ENCODE measurements at places on chromosomes 1 and 21.

DNA sequence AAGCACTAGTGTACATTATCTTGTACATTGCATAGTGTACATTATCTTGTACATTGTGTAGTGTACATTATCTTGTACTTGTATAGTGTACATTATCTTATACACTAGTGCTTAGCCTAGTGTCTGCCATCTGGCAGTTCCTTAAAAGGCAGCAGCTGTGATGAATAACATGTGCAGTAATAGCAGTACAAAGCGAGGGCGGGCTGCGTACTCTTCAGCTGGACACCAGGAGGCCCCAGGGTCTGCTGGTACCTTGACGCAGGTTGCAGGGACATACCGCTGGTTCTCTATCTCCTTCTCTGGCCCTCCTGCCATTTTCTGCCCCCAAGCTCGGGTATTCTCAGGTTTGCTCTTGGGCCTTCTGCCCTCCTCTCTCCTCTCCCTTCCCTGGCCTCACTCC lies 149.6 kb downstream of the SEC16B start:
- DNase-seq = no peak

GRCh38 chr1:65310078-65310587 lies 790 bp downstream of the DNAJC6 start:
- DNase-seq = no peak

- DNase-seq = no peak
Measured at GRCh38 chr21:35027563-35028450, 21.3 kb downstream of the RUNX1 start.

DNA sequence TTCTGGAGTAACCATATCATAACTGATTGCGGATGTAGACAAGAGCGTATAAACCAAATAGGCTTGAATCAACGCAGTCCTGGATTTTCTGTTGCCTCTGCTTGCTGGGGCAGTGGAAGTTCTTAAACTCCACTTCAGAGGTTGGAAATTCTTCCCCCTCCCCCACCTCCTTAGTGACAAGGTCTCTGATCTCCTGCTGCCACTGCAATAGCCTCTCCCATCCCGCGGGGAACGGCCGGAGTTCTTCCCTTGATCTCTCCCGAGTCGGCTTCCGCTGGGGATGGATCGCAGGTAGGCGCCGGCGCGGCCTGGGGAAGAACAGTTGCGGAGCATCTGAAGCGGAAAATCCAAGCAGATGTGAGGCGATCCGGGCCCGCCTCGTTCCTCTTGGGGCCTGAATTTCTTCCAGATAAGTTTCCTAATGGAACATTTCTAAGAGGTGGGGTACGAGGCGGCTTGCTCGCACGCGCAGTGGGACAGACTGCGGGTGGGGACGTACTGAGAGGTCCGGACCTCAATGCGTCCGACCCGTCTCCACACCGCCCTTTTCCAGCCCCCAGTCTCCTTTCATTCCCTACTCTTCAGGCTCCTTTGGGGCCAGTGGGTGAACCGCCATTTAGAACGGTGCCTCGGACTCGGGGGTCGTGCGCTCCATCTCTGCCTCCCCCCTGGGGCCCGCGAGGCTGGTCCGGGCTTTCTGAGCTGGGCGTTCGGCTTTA lies 3.1 kb upstream of the SIM2 start:
- DNase-seq = no peak

DNA sequence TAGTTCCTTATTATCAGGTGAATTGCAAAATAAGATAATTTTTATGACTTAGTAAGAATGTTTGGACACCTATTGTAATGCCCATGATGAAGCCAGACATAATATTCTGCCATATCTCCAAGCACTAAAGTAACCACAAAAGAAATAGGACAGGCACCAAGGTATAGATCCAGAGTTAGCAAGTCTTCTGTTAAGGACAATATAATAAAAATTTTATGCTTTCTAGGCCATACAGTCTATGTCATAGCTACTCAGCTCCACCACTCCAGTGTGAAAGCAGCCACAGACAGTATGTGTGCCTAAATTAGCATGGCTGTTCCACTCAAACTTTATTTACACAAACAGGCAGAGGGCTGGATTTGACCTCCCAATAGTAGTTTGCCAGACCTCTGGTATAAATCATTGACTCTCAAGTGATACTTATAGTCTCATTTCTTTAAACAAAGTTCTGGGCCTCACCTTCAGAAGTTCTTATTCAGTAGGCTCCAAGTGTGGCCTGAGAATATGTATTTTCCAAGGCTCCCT lies 88.3 kb downstream of the SCMH1 start:
- no peak for DNase-seq

- DNase-seq = no peak
Measured at GRCh38 chr1:36419140-36419539, 21.4 kb upstream of the LSM10 start.

DNA sequence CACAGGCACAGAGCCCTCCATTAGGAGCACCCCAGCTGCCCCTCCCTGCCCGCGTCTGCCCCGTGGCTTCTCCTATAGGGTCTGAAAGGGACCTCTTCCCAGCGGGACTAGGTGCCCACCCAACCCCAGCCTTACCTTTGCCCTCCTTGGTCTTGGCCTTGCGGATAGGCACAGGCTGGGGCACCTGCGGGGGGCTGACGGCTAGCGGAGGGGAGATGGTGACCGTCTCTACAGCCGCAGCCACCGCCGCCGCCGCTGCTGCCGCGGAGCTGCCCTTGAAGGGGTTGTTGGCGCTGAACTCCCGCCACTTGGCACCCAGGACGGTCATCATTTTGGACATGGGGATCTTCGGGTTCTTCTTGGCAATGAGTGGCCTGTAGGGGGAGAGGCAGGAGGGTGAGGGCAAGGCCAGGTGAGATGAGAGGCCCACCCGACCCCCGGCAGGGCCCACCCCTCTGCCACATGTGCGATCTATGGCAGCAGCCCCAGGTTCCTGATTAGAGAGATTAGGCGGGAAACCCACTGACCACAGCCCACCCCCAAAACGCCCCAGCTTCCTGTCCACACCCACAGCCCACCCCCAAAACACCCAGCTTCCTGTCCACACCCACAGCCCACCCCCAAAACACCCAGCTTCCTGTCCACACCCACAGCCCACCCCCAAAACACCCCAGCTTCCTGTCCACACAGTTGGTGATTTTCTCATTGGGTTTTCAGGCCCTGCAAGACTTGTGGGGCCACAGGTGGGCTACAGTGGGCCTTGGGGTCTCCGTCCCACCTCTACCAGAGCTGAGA lies 25.4 kb downstream of the CHD5 start:
- no peak for DNase-seq

DNA sequence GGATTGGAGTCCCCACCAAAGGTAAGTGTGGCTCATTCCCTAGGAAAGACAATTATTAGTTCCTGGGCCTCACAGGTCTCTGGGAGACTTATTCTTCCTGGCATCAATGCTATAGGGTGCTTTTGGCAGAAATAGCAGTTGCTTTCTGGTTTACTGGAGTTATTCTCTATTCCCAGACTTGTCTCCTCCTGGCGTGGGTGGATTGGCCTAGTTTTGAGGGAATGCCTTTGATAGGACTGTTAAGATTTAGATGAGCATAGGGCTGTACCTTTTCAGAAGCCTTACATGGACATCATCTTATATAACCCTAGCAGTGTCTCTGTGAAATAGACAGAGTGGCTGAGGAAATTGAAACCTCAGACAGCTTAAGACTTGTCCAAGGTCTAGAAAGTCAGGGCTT lies 9.0 kb downstream of the PFKFB2 start:
- DNase-seq = no peak

All from stimulated activated CD4-positive, alpha-beta T cell treated with anti-CD3 and anti-CD28 coated beads, TNF-alpha, amount 100 ng/mL, for 4 hours (primary cell).